ENCODE measurements at places on chromosomes 5 and 9.

DNA sequence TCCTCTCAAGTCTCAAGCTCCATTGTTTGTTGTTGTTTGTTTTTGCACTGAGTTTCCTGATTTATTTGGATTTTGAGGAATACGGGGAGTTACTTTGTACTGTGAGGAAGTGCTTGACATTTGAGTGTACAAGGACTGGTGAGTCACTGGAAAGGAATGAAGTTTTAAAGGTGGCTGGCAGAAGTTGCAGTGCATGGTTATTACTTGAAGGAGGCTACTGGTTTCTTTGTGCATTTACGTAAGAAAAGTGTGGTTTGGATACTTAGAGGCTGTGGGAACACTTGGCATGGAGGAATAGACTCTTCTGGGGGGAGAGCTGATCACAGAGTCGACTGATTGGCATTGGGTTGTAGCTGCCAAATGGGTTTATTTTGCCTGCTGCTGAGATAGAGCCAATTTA is 919.0 kb downstream of the TAF11L14 start:
- no peak for DNase-seq

DNA sequence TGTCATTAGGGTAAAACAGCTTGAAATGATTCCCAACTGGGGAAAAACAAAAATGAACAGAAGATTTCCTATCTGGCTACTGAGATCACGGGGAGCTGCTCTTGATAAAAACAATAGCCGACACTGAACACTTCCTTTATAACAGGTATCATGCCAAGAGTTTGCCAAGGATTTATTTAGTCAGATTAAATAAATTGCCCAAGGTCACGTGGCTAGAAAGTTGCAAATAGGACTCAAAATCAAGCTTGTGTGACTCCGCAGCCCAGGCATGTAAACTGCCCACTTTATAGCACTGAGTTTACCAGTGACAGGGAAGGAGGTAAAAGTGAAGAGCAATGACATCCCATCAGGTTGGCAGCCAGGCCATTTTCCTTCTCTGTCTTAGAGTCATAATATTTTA is 120.7 kb upstream of the ZNF618 start:
- no peak for DNase-seq

- DNase-seq: no peak
Measured at GRCh38 chr9:93235300-93235960, 51.5 kb downstream of the WNK2 start.

DNA sequence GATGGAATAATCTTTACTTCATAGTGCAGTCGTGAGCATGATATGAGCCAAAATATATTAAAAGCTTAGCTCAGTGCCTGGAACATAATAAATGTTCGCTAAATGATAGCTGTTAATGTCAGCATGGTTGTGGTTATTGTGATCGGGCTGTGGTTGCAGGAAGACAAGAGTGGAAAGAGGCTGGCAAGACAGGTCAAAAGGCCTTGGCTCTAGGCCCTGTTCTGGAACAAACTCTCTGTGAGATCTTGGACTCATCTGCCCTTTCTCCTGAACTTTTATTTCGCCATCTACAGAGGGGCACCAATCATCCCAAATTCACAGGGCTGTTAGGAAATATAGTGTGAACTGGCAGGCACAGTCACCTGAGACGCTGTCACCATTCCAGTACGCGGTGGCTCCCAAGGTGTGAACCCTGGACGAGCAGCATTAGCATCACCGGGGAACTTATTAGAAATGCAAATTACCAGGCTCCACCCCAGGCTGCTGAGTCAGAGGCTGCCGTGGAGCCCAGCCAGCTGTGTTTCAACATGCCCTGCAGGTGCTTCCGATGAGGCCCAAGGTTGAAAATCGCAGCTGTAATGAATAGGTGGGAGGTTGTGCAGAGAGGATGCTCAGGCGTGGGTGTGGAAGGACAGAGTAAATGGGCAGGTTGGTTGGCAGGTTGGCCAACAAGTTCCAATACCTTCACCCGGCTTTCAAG is 50.2 kb upstream of the SAP30L start:
- peak; percentile 47 for DNase-seq

DNA sequence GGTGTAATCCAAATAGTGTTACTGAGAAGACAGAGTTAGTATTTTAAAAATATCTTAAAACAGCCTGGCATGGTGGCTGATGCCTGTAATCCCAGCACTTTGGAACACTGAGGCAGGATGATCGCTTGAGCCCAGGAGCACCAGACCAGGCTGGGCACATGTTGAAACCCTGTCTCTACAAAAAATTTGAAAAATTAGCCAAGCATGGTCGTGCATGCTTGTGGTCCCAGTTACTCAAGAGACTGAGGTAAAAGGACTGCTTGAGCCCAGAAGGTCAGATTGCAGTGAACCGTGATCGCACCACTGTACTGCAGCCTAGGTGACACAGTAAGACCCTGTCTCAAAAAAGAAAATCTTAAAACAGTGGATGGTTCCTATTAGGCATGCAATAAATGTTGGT is 12.4 kb downstream of the IFNA1 start:
- no peak for DNase-seq

DNA sequence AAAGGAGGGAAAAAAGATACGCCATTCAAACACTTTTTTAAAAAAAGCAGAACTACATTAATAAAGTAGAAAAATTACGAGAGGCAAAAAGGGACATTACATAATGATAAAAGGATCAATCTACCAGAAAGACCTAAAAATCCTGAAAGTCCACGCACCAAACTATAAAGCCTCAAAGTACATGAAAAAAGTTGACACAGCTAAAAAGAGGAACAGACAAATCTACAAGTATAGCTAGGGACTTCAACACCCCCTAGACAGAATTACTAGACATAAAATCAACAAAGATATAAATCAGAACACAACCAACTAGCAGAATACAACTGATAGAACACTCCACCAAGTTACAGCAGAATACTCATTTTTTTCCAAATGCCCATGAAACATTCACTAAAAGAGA is 11.1 kb downstream of the CAMSAP1 start:
- DNase-seq: no peak

DNA sequence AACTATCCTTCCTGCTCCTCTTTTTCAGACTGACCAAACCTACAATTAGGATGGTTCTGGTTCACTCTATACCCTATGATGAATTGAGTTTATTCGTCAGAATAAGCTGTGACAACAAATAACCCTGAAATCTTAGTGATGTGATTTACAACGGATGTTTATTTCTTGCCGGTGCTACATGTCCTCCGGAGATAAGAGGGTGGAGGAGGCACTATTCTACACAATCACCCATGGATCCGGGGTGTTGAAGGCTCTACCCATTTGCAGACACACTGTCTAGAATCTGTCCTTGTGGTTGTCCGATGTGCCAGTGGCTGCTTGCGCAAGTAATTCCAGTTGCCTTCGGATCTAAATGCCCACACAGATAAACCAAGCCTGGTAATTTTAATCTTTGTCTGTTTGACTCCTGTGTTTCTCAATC is 44.7 kb downstream of the CDC14B start:
- no peak for DNase-seq

DNA sequence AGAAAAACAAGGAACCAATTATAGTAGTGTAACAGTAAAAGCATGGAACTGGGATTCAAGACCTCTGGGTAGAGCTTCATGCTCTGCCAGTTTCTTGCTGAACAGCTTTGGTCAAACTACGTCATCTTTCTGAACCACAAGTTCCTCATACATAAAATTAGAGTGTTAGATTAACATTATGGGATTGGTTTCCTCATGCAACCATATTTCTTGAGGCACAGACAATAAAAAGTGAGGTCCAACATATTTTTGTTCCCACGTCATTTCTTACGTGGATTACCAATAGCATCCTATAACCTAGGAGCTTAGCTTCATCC is 354.8 kb downstream of the TMEM232 start:
- DNase-seq: no peak

- DNase-seq: no peak
Measured at GRCh38 chr9:114176624-114177291, 21.4 kb downstream of the COL27A1 start.

- DNase-seq: no peak
Measured at GRCh38 chr9:37035648-37036370, 1.7 kb upstream of the PAX5 start.

DNA sequence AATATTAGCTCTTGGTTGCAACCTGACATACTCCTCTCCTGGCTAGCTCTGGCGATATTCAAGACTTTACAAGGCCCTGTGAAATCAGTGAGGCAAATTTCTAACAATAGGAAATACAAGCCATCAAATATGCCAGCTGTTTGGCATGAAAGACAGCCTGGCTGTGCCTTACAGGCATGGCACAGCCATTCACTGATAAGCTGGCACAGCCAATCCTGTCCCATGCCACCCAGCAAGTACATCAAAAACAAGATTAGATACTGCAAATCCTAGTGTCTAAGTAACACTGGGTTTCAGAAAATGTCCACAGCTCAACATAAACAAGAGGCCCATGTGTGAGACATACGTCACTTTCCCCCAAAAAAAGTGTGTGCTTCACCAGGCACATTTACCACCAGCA is 1045.8 kb upstream of the DMAC1 start:
- DNase-seq: no peak

DNA sequence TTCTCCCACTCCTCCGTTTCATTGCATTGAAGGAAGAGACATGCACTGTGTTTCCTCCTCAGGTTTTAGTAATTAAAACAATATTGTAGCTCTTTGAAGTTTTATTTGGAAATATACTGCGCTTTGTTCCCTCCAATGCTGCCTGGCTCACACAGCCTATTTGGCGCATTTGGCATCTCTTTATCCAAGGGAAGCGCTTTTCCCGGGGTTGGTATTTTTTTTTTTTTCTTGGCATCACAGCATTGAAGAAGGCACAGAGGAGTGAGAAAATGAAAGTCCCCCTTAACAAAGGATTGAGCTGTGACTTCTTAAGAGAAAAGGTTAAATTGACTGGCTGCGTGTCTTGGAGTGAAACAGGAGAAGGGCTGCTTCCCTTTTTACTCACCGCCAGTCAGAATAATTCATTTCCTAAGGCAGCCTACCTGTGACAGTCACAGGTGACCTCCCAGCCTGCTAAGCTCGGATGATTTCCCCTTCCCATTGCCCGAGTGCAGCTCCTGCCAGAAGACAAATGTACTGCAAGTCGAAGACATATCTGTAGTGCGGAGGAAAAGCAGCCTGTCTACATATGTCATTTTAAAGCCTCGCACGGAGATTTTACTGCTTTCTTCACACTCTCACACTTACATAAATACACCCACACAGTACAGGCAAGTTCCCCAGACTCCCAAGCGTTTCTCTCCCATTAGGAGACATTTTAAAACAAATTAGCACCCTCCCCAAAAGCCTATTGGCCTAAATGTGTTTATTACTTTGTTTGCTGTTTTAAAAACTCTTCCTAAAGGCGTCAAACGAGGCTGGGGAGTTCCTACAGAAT is 665.5 kb upstream of the ZNF608 start:
- peak; percentile 36 for DNase-seq

Measured in transverse colon (tissue), 4 donors.